NCI-H526 treated with DMSO at 0.1 percent for 48 hours (cell line): ENCODE measurements at places on chromosomes 2 and 18.
A peak's percentile ranks its signal among the peaks of the same experiment; 100 is the strongest.

GRCh38 chr2:212477571-212477970 is 61.0 kb downstream of the ERBB4 start:
- DNase-seq, result no peak

DNA sequence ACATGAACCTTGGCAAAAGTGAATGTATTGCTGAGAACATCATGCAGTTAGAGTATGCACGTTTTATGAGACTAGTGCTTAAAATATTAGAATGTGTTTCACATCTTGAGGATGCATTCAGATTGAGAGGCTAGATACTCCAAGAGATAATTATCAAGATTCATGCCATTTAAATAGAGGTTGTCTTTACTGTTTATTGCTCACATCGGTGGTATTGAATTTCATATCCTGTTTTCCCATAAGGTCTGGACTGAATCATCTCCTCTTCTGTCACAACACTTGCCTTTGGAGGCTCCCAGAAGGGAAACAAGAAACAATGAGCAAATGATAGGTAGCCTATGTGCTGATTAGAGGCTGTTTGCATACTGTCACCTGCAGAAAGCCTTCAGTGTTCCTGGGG is 83.8 kb downstream of the CLHC1 start:
- peak; percentile 79 for DNase-seq

GRCh38 chr18:30177056-30177455 is 865.5 kb downstream of the DSC3 start:
- DNase-seq, result no peak

DNA sequence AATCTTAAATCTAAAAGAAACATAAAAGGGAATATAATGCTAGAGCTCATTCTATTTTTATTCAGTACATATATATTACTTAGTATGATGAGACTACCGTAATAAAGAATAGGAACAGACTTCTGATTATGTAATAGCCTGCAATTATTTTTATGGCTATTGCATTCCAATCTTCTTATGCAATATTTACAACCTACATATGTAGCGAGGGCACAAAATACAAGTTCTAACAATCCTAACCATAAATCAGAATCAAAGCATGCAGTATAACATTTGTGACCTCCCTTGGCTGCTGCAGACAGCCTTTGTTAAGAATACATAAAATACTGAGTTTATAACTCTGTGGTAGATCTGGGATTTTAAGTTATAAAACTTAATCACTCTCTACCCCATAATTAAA is 177.6 kb downstream of the BABAM2 start:
- no peak for DNase-seq
